ENCODE measurements at places on chromosomes 1 and 21. TPM values are rescaled to one million over a fixed set of nuclear protein-coding genes. Genes with fewer than 3 reads are reported as not detected.

RFX5 gene
- total RNA-seq: 25.4 TPM

WDR64 gene
- not detected for total RNA-seq

TXNIP gene
- total RNA-seq: 61.0 TPM

DNASE2B gene
- total RNA-seq: not detected

ARHGEF16 gene
- total RNA-seq: 1.2 TPM

FOXO6 gene
- not detected for total RNA-seq

HES3 gene
- not detected for total RNA-seq

PPFIA4 gene
- total RNA-seq: 12.5 TPM

CPTP gene
- total RNA-seq: 24.6 TPM

NCMAP gene
- total RNA-seq: not detected
